ENCODE measurements at places on chromosomes 13 and 19.
A peak's percentile ranks its signal among the peaks of the same experiment; 100 is the strongest.

DNA sequence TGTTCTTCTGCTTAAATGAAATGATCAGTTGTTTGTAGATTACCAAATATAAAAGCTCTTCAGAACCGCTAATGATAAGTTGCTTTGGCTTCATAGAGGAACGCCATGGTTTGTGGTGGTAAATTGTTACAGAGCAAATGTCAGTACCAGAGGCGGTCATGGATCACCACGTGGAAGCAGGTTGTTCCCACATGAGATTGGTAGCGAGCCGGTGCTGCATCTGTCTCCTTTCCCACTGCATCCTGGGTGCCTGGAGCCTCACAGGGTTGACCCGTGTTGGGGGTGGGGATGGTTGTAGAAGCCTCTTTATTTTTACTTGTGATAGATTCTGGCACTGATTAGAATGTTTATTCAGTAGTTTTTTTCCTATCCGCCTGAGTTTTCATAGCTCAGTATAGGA, 14.7 kb downstream of the GARRE1 start:
- DNase-seq: no peak

DNA sequence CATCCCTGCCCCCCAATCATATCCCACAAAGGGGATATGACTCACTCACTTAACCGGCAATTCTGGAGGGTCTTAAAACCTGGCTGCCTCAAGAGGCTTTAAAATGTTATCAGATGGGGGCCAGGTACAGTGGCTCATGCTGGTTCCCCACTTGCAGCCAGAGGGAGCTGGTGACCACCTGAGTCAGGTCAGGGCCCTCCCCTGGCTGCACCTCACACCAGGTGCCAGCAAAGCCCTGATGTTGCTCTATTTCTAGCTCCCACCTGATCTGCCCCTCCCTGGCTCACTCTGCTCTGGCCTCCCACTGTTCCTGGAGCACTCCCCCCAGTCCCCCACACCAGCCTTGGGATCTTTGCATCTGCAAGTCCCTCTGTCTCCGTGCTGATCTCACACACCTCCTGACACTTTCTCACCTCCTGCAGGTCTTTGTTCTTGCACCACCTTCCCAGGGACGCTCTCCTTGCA, 14.2 kb downstream of the HPN start:
- no peak for DNase-seq

- no peak for DNase-seq
Observed at GRCh38 chr13:97967948-97968347, 14.5 kb downstream of the IPO5 start.

- DNase-seq: no peak
Observed at GRCh38 chr13:113203507-113204377, 4.7 kb downstream of the PCID2 start.

DNA sequence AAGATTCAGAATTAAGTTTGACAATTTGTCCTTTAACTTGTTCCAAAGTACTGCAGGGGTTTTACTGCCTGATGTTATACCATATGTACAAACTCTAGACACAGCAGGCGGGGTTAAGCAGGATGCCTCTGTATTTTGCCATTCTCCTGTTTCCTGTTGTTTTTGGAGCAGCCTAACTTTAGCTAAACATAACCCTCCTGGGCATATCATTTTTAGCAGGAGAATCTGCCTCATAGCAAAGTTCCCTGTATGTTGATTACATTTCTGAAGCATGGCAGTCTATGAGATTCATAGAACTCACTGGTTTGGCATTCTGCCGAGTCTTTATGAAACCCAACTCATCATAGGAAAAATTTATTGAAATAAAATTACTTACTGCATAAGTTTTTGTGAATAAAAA, 5.2 kb downstream of the LHFPL6 start:
- no peak for DNase-seq

- DNase-seq: no peak
Observed at GRCh38 chr13:21309542-21310172, 133.2 kb downstream of the MRPL57 start.

GRCh38 chr13:32902029-32902780, 114.0 kb upstream of the KL start:
- no peak for DNase-seq

- no peak for DNase-seq
Observed at GRCh38 chr19:29548483-29549085, 22.8 kb downstream of the VSTM2B start.

- no peak for DNase-seq
Observed at GRCh38 chr13:60986301-60986700, 429.3 kb downstream of the PCDH20 start.

DNA sequence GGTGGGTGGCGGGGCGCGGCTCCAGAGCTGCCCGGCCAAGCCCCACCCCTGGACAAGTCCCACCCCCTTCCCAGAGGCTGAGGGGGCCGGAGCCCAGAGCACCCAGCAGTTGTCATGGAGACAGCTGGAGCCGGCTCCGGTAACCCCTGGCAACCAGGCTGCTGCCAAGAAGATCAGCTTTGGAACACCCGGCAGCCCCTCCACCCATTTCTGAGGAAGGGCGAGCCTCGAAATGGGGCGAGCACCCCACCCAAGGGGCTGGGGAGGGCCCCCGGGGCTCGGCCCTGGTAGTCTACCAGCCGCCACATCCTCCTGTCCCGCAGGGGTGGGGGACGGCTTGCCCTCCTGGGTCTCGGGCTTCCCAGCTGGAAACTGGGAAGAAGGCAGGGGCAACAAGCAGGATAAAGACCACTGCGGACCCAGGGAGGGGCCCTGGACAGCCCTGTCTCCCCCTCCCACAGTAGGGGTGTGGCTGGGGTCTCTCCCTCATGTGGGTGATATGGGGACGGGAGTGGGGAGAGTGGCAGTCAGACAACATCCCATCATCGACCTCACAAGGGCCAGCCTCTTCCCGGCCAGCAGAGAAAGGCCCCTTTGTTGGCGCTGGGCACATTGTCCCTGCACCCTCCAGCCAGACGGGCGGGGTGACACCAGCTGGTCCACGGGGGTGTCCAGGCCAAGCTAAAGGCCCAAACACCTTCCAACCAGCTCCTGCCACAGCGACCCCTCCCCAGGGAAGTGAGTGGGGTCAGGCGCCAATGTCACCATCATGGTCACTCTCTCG, 1.5 kb downstream of the CERS1 start:
- DNase-seq: no peak

- DNase-seq: no peak
Observed at GRCh38 chr19:16892868-16893685, 4.3 kb downstream of the F2RL3 start.

- no peak for DNase-seq
Observed at GRCh38 chr19:51025401-51025800, 1.0 kb downstream of the KLK11 start.

DNA sequence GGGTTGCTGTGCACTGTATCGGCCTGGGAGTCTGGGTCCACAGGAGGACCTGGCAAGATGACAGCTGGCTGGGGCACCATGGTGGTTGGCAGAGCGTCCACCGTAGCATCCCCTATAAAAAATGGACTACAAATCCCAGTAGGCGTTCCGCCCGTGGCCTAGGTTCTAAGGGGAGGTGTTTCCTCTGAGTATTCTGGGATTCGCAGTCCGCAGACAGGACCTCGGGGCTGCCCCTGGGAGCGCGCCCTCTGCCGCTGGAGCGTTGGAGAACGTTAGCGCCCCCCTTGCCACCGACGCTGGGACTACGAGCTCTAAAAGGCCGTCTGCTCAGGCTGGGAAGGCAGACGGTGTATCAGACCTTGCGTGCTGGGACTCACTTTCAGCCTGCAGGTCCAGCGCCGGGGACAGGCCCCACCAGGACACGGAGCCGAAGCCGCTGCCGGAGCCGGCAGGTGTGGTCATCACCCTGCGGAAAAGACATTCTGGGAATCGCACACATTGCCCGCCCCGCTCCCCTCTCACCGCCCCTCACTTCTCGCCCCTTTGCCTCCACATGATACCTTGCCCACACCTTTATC, 372 bp downstream of the DNAAF3 start:
- DNase-seq: no peak

GRCh38 chr19:19061506-19061905, 2.3 kb upstream of the SLC25A42 start:
- no peak for DNase-seq

DNA sequence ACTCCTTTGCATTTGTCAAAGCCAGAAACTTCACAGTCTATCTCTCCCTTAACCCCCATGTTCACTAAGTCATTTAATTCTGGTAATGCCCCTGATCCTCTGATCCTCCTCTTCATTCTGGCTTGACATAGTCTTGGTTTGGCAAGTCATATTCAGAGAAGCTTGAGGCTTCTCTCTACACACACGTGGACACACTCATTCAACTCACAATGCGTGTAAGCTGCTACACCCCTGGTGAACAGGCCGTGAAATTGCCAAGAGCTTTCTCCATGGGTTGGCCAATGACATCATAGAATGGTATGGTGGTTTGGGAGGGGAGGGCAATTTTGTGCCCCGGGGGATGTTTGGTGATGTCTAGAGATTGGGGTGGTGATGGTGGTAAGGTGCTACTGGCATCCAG, 47.9 kb upstream of the FLT1 start:
- DNase-seq: no peak

- no peak for DNase-seq
Observed at GRCh38 chr13:108193806-108194205, 21.5 kb downstream of the LIG4 start.

GRCh38 chr19:54462655-54463530, 685 bp downstream of the LENG9 start:
- DNase-seq: peak; percentile 38

GRCh38 chr13:94328381-94329041, 151.0 kb downstream of the DCT start:
- DNase-seq: no peak

DNA sequence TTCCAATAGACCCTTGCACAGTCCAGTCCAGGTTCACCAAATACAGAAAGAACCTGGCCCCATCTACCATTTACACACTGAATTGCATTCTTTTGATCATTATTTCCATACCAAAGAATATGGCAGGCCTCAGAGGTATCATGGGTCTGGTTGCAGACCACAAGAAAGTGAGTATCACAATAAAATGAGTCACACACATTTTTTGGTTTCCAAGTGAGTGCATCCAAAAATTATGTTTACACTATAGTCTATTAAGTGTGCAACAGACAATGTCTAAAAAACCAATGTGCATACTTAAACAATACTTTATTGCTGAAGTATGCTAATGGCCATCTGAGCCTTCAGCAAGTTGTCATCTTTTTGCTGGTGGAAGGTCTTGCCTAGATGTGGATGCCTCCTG, 105.3 kb downstream of the SPACA7 start:
- no peak for DNase-seq

DNA sequence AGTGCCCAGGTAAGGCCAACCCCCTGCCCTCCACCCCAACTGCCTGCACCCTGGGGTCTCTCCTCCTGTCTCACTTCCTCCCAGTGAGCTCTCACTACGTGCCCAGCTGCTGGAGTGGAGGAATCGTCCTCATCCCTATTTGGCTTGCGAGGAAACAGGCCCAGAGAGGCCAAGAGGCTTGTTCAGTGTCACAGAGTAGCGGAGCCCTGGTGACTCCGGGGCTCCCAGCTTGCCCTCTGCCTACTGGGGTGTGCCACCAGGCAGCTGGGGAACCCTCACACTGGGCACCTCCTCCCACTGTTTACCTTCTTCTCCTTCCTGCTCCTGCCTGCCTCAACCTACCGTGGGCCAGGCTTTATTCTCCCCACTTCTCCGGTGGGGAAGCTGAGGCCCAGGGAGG, 5.6 kb downstream of the TMED1 start:
- no peak for DNase-seq

DNA sequence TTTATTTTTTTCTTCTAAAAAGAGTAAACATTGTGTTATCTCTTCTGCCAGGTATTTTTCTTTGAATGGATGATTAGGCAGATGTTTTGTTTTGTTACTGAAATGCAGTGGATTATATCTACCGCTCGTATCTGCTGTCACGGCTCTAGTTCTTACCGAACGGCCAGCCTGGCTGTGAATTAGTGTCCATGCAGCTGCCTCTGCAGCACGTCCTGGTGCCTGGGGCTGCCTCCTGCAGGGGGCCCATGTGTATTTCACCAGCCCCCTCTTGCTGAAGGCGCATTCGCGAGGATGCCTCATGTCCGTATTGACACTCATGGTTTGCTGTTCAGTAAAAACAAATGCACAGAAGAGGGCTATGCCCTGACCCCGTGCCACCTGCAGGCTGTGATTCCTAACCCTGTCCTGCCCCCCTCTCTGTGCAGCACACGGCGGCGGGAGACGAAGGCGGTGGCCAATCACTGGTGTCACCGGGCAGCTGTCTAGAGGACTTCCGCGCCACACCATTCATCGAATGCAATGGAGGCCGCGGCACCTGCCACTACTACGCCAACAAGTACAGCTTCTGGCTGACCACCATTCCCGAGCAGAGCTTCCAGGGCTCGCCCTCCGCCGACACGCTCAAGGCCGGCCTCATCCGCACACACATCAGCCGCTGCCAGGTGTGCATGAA, 49.9 kb downstream of the RAB20 start:
- DNase-seq: no peak

DNA sequence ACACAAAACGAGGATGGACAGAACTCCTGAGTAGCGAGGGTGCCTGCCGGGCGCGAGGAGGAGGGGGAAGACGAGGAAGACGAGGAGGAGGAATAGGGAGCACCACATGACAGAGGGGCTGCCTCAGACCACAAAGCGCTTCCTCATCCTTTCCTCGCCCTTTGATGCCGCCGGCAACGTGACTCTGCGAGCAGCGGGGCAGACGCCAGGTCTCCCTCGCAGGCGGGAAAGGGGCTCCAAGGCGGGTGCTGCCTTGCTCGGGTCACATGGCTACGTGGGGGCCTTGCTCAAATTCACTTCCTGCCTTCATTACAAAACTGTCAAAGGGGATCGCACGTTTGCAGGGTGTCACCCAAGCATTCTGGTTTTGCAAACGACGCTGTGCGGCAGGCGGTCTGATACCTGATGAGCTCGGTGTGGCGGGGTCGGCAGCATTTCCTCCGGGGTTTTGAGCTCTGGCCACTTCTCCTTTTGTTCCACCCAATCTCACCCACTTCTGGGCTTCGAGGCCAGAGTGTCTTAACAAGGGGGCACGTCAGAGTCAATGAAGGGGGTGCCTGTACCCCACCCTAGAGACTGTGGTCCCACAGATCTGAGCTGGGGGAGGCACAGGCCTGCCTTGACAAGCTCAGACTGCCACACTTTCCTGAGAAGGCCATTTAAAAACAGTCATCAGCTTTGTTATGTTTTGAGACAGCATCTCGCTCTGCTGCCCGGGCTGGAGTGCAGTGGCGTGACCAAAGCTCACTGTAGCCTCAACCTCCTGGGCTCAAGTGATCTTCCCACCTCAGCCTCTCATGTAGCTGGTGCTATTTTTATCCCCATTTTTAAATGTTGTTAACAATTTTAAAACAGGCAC, 14.9 kb downstream of the MAP2K2 start:
- DNase-seq: no peak

- no peak for DNase-seq
Observed at GRCh38 chr13:29458419-29458818, 137.1 kb downstream of the SLC7A1 start.
